ENCODE measurements at places on chromosomes 5 and 9. TPM values are rescaled to one million over a fixed set of nuclear protein-coding genes. Genes with fewer than 3 reads are reported as not detected.

DNA sequence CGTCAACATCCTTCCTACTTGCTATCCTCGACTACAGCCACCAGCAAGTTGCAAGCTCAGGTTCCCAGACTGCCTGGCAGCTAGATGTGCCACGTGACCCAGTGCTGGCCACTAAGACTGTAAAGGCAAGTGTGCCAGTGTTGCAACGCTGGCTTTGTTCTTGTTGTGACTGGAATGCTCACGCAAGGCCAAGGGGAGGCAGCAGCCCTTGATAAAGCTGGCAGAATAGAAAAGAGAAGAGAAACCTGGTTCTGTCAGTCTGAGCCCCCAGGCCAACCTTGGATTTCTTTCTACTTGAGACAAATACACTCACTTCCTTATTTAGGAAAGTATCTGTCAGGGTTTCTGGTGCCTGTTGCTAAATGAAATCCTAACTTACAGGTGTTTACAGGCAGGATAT, 113.0 kb downstream of the KLHL3 start:
- DNase-seq, result peak; percentile 17

- DNase-seq, result no peak
Observed at GRCh38 chr5:68066277-68066955, 149.1 kb upstream of the PIK3R1 start.

GRCh38 chr5:151262532-151262931, 9.5 kb downstream of the GM2A start:
- DNase-seq, result no peak

DNA sequence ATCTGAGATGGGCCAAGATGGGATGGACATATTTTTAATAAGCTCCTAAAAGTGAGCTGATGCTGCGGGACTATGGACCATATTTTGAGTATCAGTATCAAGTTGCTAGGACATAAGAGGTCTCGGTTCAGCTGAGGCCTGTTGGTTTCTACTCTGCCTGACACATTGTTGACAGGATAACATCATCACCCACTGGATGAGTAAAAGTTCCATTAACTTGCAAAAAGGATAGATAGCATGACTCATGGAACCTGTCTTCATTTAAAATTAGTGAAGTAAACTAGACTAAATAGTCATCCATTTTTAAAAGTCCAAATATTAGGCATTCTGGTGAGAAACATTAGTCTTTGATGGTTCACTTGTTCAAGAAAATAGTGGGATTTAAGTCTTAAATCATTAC, 33.3 kb downstream of the PARP8 start:
- DNase-seq, result no peak

DNA sequence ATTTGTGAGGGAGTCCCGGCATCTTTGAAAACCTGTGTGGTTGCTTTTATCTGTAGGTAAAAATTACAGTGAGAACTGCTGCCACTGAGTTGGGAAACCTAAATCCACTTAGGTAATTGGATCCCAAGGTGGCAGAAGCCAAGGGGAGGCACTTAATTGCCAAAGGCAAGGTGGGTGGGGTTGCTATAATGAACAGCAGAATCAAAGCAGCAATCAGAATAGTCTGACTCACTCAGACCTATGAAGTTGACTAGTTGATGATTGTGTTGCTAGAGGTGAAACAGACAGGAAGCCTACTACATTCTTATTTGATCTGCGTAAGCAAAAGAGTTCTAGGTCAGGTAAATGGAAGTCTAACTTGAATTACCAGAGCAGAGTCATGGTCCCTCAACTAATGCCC, 17.3 kb upstream of the BICD2 start:
- DNase-seq, result no peak

DNA sequence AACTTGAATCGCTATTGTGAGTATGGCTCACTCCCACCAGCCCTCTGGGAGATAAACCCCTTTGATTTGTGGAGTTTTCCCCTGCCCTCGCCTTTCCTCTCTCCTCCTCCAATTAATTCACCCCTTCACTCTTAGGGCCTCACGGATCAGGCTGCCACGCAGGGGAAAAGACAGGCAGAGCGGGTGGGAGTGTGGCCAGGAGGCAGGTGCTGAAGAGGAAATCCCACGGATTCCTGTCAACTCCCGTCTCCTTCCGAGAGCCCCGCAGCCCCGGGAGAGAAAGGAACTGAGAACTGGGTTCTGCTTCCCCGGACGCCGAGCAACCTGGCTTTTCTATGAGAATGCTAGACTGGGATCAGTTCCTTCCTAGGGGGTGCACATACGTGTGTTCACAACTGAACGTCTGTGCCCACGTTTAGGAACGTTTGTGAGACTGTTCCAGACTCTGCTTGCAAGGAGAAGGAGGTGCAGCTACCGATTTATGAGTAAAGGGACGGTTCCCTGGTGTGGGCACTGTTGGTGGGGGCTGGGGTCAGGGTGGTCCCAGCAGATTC, 314.5 kb upstream of the TLE4 start:
- peak; percentile 60 for DNase-seq

- no peak for DNase-seq
Observed at GRCh38 chr5:96942078-96942477, 6.2 kb downstream of the LNPEP start.

DNA sequence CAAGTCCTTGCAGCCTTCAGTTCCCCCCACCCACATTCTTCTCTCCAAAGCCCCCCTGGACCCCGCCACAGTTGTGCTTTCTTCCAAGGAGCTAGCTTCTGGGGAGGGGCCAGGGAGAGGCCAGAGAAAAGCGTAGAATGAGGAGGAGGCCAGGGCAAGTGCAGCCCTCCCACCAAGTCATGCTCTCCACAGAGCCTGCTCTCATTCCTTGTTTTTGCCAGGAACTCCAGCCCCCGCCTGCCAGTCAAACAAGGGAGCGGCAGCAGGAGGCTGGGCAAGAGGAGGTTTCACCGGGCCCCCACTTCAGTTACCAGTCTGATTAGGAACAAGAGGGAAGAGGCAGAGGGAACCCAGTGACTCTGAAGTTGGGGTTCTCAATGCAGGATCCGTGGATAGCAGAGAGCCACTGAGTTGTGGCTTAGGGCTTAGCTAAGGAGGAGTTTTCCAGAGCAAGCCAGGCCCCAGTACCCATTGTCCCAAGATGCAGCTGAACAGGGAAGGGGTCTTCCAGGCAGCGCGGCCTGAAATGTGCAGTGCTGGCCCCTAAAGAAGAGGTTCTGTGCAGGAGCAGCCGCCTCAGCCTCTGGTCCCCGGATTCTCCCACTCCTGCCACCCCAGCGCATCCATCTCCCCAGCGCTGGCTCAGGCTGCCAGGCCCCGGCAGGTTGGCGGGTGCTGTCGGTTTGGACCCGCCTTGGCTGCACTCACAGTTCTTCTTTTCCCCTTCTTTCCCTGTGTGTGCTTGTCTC, 120.6 kb downstream of the DAB2IP start:
- DNase-seq, result no peak

DNA sequence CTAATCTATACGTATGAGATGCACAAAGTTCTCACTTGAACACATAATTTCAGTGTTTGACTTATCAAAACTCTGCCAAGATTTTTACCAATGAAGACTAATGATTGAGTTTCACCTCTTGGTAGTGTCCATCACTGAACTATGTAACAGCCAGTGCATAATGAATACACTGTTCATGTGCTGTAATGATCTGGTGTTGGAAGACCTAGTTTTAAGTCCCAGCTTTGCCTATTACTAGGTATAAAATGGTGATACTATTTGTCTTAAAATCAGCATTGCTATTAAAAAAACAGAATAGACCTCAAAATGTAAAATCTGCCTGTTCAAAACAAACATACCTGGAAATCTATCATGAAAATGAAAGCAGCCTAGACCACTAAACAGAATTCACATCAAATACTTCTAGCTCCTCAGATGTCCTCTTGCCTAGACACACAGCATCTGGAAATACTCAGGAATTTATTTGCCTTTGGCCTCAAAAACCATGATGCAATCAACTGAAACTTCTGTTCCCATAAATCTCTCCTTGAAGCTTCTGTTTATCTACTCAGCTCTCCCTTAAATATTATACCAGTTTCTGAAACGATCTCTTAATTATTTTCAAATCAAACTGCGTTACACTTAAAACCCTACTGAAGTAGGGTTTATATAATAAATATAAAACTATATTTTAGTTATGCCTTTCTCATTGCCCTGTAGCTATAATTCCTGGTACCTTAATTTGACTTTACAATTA, 38.1 kb downstream of the MRPS27 start:
- no peak for DNase-seq

DNA sequence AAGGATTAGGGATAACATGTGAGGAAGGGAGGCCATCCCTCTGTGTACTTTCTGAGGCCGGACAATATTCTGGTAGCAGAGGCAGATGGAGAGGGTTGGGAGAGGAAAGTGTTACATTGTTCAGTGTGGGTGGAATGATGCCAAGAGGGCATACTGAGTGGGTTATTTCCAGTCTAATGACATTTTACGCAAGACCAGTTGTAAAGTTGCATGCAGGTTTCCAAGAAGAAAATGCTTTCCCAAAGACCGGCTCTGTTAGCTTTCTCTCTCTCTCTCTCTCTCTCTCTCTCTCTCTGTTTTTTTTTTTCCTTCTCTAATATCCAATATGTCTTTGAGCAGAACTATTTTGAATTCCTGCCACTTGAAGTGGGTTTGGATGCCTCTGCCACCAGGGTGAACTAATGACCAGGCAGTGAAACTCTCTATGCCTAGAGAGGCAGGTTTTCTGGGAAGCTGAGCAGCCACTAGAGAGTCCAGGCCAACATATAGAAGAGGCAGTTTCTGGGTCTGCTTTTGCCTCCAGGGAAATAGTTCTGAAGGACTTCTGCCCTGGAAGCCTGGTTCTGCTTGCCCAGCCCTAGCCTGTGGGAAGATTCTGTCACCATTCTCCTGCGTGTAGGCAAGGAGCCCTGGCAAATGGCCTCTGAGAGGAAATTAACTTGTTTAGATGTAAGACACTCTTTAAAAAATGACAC, 24.4 kb upstream of the ZNF366 start:
- DNase-seq, result no peak

DNA sequence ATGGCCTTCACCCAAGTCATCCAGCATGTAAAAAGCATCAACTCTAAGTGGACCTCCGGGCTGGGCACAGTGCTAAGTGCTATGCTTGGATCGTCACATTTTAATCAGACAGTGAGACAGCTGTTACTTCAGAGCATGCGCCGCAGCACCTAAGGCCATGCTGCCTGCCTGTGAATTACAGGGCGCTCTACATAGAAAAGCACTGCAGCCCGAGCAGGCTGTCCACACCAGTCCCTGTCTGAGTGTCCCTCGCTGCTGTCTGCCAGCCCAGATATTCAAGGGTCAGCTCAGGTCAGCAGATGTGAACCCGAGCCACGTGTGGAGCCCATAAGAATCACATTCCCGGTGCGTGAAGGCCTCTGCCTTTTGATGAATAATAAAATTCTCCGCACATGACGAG, 37.1 kb downstream of the AK8 start:
- DNase-seq, result no peak

GRCh38 chr5:143433670-143434069, 30.2 kb upstream of the NR3C1 start:
- no peak for DNase-seq

GRCh38 chr5:109003928-109004327, 256.2 kb downstream of the FER start:
- no peak for DNase-seq

GRCh38 chr9:136147038-136147889, 28.6 kb upstream of the TMEM250 start:
- DNase-seq, result no peak

- DNase-seq, result no peak
Observed at GRCh38 chr5:116539222-116539621, 35.4 kb downstream of the SEMA6A start.

DNA sequence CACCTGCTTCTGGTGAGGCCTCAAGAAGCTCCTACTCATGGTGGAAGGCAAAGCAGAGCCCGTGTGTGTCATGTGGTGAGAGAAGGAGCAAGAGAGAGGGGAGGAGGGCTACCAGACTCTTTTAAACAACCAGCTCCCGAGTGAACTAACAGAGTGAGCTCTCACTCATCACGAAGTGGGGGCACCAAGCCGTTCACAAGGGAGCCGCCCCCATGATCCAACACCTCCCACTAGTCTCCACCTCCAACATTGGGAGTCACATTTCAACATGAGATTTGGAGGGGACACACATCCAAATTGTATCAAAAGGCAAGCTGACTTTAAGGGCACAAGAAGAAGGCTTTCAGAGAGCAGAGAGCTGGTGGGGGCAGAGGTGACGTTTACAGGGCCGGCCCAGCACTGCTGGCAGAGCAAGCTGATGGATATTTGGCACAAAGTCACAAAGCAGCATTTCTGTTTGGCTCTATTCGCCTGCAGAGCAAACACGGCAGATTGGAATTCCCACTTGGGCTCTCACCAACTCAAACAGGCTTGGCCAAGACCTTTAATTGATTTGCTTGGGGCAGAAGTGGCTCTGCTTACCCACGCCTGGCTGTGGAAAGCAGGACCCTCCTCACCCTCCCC, 20.0 kb downstream of the PITX1 start:
- DNase-seq, result peak; percentile 31

DNA sequence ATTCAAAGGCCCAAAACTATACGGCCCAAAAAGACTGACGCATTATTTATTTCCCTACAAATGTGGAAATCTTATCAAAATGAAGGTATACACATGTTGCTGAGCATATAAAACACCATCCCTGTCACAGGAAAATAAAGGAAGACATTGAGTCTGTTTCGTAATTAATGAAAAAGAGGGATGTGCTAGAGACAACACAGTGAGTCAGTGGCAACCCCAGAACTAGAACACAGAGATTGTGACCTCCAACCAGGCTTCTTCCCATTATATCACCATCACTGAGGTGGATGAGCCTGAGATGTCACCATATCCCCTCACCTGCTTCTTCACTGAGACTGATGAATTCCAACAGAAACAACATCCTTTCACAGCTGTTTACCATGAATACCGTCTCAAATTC, 3.8 kb downstream of the NDUFA8 start:
- no peak for DNase-seq

GRCh38 chr9:81718244-81718643, 28.9 kb upstream of the TLE1 start:
- no peak for DNase-seq

GRCh38 chr5:94503677-94504076, 114.7 kb downstream of the KIAA0825 start:
- no peak for DNase-seq

CDC20B gene
- total RNA-seq, result 0.16 TPM

INSL6 gene
- not detected for total RNA-seq

CCL21 gene
- total RNA-seq, result not detected

RASGRF2 gene
- 14.4 TPM for total RNA-seq

RAPGEF1 gene
- total RNA-seq, result 63.4 TPM

INSL4 gene
- not detected for total RNA-seq

HRH2 gene
- 2.7 TPM for total RNA-seq

KLF9 gene
- total RNA-seq, result 0.09 TPM

OR1L6 gene
- total RNA-seq, result not detected

SPOCK1 gene
- total RNA-seq, result 33.7 TPM

All from endodermal cell (in vitro differentiated cells).